ENCODE measurements at places on chromosomes 1 and 21.

DNA sequence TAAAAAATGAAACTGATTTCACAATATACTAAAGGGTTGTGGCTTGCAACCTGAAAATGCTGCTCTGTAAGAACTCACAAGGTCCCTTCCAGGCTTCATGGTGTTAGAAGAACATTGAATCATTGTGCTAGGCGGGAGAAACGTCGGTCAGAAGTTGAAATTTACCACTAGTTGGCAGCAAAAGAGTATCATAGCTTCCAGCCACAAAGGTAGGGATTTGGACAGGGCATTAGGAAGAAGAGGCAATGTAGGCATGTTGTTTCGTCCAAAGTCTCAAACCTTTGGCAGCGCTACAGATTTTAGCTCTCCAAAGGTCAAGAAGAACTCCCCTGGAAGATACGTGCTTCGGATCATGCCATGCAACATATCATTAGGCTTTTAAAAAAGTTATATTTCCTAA, 62.5 kb upstream of the ZP4 start:
- no peak for DNase-seq

DNA sequence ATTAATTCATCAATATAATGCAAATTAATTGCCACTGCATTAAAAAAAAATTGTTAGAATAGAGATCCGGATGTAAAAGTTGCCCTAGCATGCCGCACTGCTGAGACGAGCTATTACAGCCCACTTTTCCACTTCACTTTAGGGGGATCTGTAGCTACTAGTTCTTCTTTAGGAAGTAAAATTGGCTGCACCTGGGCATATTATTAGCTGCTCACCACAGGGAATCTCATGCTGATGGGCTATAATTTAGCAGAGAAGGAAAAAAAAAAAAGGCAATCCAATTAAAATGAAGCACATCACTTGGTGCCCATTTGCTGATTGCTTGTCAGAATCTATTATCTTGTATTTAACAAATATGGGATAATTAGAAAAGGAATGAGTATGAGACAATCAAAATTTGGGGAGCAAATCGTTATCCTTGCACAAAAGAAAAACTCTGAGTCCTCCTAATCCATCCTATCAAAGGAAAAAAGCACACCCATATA, 233.4 kb downstream of the DSCAM start:
- DNase-seq, result no peak

- no peak for DNase-seq
These were observed 339.3 kb upstream of the ADAMTS5 start for GRCh38 chr21:27306206-27306605.

DNA sequence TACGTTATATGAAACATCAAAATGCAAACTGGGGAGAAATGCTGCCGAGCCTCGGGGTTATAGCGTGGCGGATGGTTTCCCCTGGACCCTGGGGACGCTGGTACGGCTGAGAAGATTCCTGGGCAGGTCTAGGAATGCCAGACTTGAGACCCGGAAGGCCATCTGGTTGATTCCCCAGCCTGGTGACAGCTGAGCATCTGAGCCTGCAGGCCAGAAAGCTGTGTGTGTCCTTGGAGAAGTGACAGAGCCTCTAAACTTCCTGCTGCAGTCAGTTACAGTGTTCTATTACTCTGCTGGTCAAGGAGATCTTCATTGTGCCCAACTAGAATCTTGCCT, 2.3 kb downstream of the VASH2 start:
- no peak for DNase-seq

DNA sequence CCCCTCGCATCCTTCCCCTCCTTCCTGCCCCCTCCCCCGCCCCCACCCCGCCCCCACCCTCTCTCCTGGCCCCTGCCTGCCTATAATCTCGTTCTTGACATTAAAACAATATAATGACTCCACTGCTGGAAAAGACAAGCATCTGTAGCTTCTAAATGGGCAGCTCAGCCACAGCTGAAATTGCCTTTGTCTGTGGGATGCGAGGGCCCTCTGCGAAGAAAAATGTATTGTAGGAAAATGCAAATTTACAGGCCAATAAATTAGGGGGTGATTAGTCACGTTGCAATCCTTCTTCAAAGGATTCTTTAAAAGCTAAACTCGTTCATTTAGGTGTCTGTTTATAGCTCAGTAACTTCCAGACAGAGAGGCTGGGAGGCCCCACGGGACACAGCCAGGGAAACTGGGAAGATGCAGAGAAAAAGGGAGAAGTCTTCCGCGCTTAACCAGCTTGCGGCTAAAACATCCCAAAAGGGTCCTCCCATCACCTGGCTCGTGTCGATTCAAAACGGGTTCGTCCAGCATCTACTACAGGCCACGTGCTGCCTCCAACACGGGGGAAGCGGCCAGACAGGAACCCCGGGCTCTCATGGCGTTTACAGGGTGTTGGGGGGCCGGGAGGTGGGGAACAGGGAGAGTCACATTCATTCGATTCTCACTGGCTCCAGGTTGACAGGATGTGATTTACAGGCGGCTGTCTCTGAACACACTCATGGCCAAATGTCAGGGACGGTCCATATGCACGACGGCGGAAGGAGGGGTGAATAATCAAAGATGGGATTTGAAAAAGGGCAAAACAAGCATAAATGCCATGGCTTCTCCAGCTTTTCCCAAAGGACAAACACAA, 100.5 kb upstream of the ZBTB40 start:
- DNase-seq, result no peak

GRCh38 chr1:30466026-30466425, 257.4 kb downstream of the MATN1 start:
- no peak for DNase-seq

GRCh38 chr1:215631489-215631888, 64.4 kb downstream of the KCTD3 start:
- DNase-seq, result no peak

GRCh38 chr1:220045356-220046051, 801 bp downstream of the EPRS1 start:
- DNase-seq, result no peak

GRCh38 chr1:32390904-32391870, 3.1 kb downstream of the BSDC1 start:
- no peak for DNase-seq

- DNase-seq, result peak; percentile 38
These were observed 4.3 kb downstream of the LCK start for GRCh38 chr1:32255072-32256071.

DNA sequence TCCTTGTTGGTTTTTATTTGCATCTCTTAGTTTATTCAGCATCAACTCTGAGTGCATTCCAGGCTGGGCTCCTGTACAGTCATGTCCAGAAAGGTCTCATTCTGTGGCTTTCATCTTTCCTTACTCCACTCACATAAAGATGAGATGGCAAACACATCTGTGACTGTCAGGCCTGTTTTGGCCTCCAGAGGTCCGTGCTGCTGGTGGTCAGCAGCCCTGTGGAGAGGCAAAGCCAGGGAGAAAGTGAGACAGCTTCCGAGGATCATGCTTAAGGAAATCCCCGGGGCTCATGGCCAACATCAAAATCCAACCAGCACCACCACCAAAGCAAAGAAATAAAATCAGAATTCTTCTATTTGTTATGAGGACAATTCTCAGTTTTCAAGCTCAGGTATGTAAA, 96.1 kb upstream of the HIVEP3 start:
- no peak for DNase-seq

DNA sequence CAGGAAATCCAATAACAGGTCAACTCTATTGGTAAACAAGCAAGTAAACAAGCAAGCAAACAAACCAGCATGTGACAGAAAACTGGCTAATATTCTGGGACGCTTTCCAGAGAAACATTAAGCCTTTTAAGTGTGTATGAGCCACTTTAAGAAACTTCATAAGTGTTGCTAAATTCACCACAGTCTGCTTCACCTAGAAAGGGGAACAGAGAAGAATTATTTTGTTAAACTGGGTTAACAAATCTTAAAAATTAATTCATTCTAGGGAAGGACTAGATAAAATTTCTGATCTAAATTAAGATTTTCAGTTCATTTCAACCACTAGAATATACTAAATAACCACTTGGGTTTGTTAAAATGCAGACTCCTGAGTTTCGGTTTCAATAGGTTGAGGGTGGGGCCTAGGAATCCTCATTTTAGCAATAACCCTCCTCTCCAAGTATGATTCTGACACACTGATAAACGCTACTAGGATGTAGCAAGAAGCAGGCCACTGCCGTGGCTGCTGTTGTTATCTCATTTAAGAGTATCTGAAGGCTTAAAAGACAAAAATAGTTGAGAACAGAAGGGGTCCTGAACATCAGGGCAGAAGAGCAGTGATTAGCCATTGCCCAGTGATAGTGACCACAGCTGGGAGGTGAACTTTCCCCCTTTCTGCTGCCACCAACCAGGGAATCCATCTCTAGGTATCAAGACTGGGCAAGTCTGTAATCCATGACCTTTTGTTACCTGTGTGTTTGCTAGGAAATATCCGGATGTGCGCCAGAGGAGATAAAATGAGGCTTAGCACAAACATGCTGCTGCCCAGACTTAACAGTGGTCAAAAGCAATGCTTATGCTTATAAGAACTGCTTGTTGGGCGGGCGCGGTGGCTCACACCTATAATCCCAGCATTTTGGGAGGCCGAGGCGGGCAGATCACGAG, 11.2 kb downstream of the CREG1 start:
- DNase-seq, result no peak

DNA sequence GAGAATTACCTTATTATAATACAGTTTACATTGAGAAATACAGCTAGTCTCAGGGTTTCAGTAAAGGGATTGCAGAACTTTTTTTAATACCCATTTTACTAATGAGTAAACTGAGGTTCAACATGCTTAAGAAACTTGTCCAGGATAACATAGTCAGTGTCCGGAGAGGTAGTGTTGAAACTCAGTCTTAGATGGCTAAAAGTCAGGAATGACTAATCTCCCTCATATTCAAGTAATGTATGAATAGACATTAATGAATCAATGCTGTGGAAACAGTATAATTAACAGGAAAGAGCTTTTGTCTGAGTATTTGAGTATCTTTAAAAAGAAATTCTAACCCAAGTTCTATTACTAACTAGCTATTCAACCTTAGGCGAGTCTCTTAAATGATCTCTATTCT, 397.6 kb downstream of the PLA2G4A start:
- no peak for DNase-seq

GRCh38 chr1:24351247-24351646, 32.1 kb downstream of the GRHL3 start:
- no peak for DNase-seq

- no peak for DNase-seq
These were observed 21.4 kb upstream of the PADI1 start for GRCh38 chr1:17183388-17184160.
